ENCODE measurements at places on chromosomes 1 and 21.

DNA sequence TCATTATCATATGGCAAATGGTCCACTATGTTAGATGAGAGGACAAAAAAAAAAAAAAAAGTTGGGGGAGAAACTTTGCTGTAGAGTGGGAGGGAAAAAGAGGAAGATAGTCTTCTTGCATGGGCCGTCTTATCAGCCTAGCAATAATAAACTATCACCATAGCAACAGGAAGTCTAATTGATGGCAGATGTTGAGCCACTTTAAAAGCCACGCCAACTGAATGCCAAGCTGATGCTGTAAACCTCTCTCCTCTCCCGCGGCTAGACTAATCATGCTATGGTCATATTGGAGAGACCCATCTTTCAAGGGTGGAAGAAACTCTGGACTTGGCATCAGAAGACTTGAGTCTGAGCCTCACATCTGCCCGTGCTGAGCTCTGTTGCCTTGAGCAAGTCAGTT, 122.2 kb upstream of the HOOK1 start:
- peak; percentile 88 for DNase-seq

- DNase-seq = no peak
Measured at GRCh38 chr1:112721966-112722524, 6.9 kb upstream of the PPM1J start.

DNA sequence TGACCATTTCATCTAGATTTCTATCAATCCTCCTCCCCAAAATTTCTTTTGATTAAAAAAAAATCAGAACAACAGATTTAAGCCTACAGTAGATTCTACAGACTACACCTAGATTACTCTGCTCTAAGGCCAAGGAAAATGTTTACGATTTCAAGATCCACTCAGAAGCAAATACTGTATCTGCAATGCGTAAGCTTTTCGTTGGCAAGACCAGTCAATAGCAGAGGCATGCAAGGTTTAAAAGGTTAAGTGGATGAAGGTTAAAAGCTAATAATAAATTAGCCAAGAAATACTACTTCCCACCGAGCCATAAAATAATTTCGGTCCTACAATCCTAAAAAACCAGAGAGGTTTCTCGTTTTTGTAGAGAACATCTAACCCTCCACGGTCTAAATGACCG, 1.3 kb downstream of the CLSTN1 start:
- DNase-seq = no peak

GRCh38 chr1:209873067-209873799, 45.5 kb downstream of the UTP25 start:
- no peak for DNase-seq

DNA sequence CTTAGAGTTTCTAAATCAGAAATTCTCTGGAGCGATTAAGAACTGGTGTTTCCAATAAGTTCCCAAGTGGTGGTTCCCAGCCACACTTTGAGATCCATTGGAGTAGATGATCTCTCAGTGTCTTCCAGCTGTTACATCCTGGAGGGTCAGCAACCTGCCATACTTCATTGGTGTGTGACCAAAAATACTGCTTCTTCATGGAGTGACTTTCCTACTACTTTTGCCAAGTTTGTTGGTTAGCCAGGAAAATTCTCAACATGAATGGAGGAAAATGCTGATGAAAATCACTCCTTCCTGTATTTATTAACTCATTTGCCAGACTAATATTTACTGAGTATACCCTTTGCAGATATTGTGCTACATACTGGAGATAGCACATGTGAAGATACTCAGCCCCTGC, 186.1 kb downstream of the FGGY start:
- no peak for DNase-seq

- DNase-seq = no peak
Measured at GRCh38 chr1:68221001-68221979, 11.0 kb downstream of the WLS start.

DNA sequence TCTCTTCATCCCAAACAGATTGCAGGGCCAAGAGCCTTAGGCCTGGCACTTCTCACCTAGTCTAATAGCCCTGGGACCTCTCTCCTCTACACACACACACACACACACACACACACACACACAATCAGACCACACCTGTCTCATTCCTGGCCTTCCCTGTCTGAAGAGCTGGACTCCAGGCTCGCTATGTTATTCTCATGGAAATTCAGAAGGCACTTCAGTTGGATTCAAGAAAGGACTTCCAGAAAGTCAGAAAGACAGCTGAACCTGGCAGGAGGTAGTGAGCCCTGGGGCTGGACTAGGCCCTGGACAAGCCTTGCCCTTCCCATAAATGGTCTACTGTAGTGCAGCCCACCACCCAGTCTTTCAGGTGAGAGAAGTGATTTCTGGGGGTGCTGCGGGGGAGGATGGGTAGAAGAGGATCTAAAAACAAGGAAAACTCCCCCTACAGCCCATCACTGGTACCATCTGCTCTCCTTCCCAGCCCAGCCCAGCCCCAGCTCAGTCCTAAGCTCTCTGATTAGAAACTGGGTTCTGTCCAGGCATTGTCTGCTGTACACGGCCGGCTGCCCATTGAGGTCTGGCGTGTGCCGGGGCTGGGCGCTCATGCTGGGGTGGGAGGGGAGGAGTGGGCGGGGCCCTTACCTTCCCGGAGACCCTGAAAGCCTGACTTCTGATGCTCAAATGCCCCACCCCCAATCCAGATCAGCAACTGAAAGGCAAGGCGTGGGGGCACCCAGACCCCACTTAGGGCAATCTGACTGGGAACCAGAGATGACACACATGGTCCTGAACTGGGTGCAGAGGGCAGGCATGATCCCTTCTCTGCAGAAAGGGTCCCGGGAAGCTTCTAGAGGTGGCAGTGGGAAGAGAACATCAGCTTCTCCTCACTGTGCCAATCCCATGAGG, 2.5 kb downstream of the KIF21B start:
- DNase-seq = no peak

GRCh38 chr1:77060000-77060399, 159.2 kb downstream of the PIGK start:
- DNase-seq = no peak

GRCh38 chr1:211068976-211069375, 65.0 kb downstream of the KCNH1 start:
- DNase-seq = no peak

DNA sequence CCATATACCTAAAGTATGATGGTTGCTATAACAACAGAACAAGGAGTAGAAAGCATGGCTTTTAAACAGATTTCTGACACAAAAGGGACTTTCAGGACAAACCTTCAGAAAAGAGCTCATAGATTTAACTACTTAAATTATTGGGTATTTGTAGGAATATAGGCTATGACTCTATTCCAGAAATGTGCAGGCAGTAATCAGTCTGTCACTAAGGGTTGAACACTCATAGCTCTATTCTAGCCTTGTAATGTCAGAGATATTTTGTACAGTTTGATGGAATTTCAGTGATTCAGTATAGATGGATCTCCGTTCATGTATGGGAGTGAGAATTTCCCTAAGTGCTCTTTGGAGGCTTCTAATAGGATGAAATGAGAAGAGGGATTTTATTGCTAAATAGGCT, 82.8 kb downstream of the EXTL2 start:
- DNase-seq = no peak

- DNase-seq = peak; percentile 85
Measured at GRCh38 chr1:246699095-246699735, 25.0 kb upstream of the SCCPDH start.

GRCh38 chr1:160354388-160354985, 11.3 kb downstream of the NCSTN start:
- DNase-seq = no peak

DNA sequence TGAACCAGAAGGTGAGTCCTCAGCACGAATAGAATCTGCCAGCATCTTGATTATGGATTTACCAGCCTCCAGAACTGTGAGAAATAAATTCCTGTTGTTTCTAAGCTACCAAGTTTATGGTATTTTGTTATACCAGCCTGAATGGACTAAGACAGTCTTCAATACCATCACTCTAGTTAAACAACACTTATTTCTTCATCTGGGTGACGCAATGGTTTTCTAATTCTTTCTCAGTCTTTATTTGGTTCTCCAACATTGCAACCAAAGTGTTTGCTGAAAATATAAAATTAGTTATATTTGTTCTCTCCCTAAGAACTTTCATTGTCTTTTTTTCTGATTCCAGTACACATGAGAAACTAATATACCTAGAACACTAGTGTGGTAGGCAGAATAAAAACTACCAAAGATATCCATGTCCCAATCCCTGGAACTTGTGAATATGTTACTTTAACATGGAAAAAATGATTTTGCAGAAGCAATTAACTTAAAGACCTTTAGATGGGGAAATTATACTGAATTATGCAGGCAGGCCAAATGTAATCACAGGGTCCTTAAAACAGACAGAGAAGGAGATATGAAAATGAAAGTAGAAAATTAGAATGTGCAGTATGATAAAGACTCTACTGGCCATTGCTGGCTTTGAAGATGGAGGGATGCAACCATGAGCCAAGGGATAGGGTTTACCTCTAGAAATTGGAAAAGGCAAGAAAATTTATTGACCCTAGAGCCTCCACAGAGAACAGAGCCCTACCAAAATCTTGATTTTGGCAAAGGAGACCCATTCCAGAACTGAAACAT, 1115.1 kb downstream of the PLA2G4A start:
- no peak for DNase-seq

- no peak for DNase-seq
Measured at GRCh38 chr21:44352253-44352860, 1.1 kb upstream of the TRPM2 start.

DNA sequence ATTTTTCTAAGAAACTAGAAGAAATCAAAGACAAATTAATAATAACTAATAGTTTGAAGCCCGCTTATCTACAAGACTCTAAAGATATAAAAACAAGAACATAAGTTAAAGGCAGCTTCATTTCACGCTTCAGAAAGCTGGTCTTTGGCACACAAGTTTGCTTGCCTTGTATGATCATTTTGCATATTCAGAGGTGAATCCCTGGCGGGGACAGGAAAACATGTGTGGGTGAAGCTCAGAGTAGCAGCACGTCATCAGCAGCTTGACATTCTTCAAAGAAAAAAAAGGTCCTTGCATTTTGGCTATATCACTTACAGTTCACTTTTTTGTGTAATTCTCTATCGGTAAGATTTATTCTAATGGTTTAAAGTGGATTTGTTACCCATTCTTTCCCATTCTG, 1911.8 kb downstream of the MRPL39 start:
- no peak for DNase-seq

- no peak for DNase-seq
Measured at GRCh38 chr1:33516428-33516827, 44.0 kb downstream of the ZSCAN20 start.

GRCh38 chr1:115475252-115475651, 137.2 kb upstream of the NGF start:
- DNase-seq = no peak

DNA sequence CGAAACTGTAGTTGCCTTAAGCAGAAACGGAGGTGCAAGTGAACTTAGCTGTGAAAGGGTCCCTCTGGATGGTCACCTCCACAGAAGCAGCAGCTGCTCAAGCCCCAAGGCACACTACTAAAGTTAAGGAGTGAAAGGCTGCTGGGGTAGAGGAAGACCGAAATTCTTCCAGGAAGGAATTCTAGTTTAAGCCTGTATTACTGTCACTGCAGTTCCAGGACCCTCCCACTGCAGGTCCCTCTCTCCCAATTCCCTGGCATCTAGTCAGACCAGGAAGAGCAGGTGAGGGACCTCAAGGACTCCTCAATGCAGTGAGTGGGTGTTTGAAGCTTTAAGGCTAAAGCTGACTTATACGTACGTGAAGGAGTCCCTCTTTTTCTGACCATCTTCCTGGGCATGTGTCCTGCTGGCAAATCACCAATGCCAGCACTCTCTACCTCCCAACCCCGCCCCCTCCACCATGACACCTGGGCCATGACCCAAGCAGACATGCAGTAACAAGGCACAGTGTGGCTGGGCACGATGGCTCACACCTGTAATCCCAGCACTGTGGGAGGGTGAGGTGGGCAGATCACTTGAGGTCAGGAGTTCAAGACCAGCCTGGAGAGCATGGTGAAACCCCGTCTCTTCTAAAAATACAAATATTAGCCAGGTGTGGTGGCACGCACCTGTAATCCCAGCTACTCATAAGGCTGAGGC, 57.2 kb downstream of the TGFBR3 start:
- DNase-seq = no peak

DNA sequence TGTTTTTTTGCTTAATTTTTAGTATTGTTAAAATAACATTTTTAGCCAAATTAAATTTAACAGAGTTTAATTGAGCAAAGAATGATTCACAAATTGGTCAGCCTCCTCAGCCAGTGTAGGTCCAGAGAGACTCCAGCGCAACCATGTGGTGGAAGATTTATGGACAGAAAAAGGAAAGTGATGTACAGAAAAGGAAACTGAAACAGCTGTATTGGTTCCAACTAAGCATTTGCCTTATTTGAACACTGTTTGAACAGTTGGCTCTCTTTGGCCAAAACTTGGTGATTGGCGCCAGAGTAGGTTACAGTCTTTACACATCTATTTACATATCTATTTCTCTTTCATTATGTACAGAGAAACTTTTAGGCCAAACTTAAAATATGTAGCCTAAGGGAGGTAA, 19.4 kb downstream of the RPS6KC1 start:
- DNase-seq = peak; percentile 21

- DNase-seq = peak; percentile 19
Measured at GRCh38 chr1:193700710-193701355, 514.4 kb upstream of the B3GALT2 start.

DNA sequence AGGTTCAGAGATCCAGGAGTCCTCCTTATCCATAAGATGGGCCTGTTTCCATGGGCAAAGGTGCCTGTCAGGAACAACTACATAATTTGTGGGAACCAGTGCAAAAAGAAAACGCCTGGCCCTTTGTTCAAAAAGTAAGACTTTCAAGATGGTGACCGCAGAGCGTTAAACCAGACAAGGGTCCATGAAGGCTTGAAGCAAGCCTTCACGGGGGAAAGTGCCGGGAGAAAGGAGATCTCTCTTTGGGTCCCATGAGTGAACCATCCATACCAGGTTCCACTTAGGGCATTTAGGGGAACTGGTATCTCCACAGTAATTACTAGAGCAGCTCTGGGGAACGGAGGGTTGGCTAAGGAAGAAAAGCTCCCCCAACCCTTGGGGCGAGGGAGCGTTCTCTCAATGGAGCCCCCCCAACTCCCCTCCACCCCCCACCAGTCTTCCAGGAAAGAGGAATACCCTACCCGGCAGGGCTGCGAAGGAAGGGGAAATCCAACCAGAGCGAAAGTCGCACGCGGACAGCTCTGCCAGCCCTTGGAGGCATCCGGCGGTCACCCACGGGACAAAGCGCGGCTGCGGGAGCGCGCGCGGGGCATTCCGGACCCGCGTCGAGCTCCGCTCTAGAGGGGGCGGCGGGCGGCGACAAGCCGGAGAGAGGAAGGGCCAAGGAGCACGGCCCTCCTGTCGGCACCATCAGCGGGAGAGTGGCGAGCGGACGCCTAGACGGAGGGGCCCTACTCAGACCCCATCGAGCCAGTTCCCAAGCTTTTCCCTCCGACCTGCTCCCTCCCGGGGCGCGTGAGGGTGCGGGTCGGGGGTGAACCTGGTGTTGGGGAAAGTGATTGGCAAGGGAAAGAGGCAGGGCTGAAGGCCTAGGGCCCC, 687 bp upstream of the RASSF5 start:
- DNase-seq = no peak
